ENCODE measurements at places on chromosomes 13 and 19.
A peak's percentile ranks its signal among the peaks of the same experiment; 100 is the strongest.

DNA sequence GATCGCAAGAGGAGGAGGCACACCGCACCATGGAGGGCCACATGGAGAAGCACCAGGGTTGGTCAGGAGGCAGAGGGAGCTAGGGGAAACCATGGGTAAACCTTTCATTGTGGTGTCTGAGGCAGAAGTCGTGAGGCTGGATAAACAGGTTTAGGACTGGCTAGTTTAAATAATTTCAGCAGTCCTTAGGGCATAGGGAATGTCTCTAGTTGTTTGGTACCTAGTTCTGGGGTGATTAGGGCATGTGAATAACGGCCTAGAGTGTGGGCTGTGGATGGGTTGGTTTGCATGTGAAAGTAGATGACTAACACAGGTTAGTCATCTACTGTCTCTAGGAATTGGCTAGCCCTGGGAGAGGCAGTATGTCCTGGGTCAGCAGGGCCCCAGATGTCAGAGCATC, 102.3 kb downstream of the STOML3 start:
- DNase-seq = peak; percentile 10

DNA sequence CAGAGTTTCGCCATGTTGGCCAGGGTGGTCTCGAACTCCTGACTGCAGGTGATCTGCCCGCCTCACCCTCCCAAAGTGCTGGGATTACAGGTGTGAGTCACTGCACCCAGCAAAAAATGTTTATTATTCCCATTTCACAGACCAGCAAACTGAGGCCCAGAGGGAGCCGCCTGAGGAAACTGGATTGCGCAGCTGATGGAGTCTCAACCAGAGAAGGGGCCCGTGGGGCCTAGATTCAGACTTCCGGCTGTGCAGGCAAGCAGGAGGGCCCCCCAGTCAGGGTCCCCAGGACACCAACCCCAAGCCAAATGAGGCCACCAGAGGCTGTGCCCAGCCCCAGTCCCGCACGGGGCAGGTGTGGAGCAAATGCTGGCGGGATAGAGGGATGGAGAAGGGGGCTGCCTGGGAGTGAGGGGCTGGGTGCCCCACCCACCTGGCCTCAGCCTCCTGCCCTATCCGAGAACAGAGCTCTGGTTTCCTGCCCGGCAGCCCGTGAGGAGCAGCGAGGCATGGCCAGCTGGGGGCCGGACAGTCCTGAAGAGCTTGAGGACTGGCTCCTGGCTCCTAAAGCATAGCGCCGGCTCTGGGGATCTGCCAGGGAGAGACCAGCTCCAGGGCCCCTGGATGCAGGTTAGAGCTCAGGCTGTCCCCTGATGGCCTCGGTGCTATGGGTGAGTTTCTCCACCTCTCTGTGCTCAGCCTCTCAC, 22.0 kb downstream of the MISP start:
- no peak for DNase-seq

DNA sequence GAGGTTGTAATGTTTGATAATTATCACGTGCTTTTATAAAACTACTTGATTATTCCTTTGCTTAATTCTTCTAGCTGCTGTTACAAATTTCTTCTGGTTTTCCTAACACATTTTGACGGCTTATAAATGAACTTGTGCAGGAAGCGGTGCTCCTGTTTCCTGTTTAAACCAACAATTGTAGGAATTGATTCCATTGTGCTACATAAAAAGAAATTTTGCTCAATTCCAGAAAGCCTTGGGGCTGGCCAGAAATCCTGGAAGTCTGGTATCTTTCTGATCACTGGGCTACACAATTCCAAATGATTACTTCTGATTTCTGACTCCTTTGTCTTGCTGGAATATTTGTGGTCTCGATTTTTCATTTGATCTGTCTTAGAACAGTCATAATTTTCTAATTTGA, 14.9 kb downstream of the RFC3 start:
- DNase-seq = no peak

DNA sequence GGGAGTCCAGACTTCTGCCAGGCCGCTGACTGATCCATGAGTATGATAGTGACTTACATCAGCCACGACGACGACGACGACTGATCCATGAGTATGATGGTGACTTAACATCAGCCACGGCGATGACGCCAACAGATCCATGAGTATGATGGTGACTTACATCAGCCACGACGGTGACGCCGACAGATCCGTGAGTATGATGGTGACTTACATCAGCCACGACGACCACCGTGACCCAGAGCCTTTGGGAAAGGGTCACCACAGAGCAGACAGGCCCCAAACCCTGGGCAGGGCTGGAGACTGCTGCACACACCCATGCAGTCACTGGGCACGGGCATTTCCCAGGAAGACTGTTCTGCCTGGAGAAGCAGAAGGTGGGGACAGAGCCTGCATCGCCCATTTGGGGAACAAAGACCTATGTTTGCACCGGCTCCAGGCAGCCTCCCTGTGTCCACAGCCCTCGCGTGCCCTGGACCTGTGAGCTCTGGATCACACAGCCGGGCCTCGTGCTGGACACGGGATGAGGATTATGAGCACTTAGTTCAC, 130.9 kb upstream of the SPACA7 start:
- no peak for DNase-seq

- no peak for DNase-seq
These were observed 10.8 kb upstream of the RANBP3 start for GRCh38 chr19:5988517-5989387.

GRCh38 chr13:42495255-42495654, 78.7 kb upstream of the TNFSF11 start:
- no peak for DNase-seq

- DNase-seq = no peak
These were observed 58.2 kb downstream of the CDADC1 start for GRCh38 chr13:49305792-49306425.

- DNase-seq = no peak
These were observed 95.1 kb downstream of the ATP11A start for GRCh38 chr13:112784811-112785482.

GRCh38 chr13:103203735-103204330, 137.6 kb upstream of the SLC10A2 start:
- no peak for DNase-seq

- no peak for DNase-seq
These were observed 18.6 kb downstream of the ZNF233 start for GRCh38 chr19:44278181-44278690.

GRCh38 chr13:84870190-84870589, 929.0 kb downstream of the SLITRK6 start:
- no peak for DNase-seq

GRCh38 chr19:17997969-17998826, 9.8 kb upstream of the ARRDC2 start:
- DNase-seq = no peak

- DNase-seq = no peak
These were observed 600.0 kb downstream of the FGF9 start for GRCh38 chr13:22270881-22271280.

GRCh38 chr19:32809754-32810153, 59.8 kb downstream of the SLC7A9 start:
- DNase-seq = no peak

- no peak for DNase-seq
These were observed 281.2 kb upstream of the SLITRK6 start for GRCh38 chr13:86080340-86080995.

DNA sequence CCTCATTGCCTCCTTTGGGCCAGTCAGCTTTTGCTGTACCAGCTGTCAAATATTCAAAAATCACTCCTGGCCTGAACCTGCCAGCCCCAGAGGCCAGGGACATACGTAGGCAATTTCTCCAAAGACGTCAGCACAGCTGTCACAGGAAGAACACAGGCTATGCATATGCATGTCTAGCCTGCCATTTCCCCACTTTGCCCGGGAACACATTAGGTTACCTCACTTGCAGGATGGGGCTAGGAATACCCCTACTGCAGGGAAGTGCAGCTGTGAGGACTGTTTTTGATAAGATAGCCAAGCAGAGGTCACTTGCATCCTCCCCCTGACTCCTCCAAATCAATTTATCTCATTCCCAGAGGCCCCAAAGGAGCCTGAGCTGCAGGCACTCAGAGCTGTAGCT, 2.8 kb downstream of the ZNF667 start:
- DNase-seq = no peak

GRCh38 chr19:6263735-6264444, 15.9 kb downstream of the MLLT1 start:
- DNase-seq = no peak

DNA sequence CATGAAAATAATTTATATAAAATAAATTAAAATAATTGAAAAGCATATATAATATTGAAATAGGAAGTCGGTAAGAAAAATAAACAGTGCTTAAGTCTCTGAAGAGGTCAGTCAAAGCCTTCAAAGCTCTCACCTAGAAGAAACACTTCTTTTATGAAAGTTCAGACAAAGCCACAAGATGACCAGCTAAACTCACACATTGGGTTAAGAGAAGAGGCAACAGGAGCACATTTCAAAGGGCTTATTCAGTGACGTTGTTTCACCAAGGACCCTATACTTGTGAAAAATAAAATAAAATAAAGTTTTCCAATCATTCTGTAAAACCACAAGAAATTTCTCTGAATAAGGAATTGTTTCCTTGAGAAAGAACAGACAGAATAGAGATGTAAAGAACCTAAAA, 2.5 kb upstream of the ITM2B start:
- DNase-seq = no peak

DNA sequence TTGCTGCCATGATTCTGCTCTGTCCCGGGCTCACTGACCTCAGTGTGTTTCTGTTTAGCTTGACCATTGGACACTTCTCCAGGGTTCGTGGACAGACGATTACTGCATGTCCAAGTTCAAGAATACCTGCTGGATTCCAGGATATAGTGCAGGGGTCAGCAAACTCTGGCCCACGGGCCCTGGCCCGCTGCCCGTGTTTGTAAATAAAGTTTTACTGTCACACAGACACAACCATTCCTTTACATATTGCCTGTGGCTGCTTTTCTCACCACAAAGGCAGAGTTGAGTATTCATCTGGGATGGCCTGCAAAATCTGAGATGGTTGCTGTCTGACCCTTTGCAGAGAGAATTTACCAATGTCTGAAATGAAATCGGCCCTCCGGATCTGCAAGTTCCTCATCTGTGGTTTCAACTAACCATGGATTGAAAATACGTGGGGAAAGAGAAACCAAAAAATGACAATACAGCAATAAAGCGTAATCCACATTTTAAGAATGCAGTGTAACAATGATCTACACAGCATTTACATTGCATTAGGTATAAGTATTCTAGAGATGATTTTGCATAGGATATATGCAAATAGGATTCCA, 25.9 kb upstream of the F2RL3 start:
- no peak for DNase-seq

GRCh38 chr13:27536361-27537101, 83.8 kb downstream of the LNX2 start:
- no peak for DNase-seq

- no peak for DNase-seq
These were observed 22.6 kb upstream of the USP12 start for GRCh38 chr13:27194209-27194608.

DNA sequence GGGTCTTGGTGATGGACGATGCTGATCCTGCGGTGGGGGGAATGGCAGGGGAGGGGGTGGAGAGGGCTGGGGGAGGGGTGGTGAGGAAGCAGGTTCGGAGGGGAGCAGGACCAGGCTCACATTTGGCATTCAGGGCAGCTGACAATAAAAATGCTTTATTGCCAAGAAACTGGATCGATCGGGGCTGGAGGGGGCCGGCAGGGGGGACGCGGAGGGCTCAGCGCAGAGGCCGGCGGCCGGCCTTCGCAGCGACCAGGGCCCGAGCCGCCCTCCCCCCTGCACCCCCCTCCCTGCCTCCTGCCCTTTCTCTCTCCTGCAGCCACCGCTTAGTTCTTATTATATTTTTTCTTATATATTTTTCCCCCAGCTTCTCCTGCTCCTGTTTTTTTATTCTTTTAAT, 18.1 kb upstream of the POU2F2 start:
- no peak for DNase-seq
